ENCODE measurements at places on chromosomes 5 and 9.

DNA sequence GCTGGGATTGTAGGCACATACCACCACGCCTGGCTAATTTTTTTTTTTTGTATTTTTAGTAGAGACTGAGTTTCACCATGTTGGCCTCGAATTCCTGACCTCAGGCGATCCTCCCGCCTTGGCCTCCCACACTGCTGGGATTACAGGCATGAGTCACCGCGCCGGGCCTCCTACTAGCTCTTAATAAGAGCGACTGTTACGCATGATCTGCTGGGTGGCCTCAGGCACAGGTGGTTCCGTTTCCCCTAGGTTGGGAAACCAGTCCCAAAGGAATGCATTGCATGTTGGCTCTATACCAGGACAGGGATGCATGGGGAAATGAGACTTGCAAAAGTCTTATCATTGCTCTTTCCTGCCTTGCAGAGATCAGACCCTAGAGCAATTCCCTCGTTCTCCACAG, 184.7 kb upstream of the PPP1R26 start:
- no peak for DNase-seq

DNA sequence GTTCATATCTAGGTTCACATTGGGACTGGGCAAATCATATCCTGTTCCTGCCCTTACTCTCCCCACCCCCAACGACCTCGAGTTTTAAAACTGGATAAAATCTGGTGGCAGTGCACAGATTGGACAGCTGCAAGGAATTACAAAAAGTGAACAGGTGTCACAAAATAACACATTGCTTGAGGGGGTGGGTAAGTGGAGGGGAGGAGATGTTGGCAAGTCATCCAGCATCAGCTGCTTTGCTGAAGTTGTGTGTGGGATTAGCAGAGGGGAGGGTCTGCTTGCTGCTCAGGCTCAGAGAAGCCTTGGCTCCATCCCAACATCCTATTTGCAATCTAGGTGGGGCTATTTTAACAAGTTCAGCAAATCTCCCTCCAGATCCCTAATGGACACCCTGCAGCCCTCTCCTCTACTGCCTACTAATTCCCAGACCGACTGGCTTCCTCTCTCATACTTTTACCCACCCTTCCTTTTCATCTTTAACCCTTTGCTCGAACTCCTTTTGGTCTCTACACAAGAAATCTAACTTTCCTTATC, 39.8 kb upstream of the SLC24A2 start:
- DNase-seq = no peak

DNA sequence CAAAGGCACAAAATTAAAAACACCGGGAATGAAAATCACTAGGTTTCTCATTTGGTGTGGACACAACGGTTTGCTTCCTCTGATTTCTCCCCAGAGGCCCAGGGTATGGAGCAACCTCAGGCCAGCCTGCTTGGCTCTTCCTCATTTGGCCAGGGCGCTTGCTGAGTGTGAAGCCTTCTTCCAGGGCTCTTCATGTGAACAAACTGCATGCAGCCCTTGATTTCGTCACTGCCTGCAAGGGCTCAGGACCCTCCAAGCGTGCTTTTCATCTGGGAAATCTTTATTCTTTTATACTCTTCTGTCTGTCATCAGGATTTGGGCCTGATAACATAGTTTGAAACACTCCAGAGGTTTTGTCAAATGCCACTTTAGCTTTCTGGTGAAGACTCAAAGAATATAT, 122.6 kb upstream of the KLF4 start:
- DNase-seq = no peak

- no peak for DNase-seq
These were observed 82.7 kb downstream of the PTPDC1 start for GRCh38 chr9:94166976-94167346.

- DNase-seq = peak; percentile 41
These were observed 71.3 kb downstream of the LIX1 start for GRCh38 chr5:97071101-97071500.

DNA sequence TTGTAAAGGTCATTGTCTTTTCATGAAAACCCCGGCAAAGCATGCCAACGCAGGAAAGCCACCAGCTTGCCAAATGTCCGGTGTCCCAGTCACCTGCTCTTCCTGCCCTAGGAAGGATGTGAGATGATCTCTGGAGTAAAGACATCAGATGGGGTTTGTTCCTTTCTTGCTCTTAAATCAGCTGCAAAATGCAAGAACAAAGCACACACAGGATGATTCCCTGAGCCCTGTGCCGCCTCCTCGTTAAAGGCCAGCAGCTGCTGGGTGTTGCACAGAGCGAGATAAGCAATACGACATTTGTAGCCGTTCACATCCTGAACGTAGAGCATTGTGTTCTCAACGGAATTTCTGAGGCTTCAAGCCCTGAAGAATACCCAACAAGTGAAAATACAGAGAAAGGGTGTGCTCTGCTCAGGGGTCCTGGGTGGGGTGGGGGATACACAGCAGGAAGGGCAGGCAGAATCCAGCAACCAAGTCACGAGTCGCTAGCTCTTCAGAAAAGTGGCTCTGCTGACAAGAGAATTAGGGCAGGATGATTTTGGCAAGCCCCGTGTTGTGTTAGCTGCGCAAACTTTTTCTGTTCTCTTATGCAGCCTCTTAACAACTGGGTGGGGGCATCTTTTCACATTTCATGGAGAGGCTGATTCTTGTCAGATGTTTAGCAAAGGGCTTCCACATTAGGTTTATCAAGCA, 229.2 kb upstream of the MAP3K1 start:
- no peak for DNase-seq
